Immature natural killer cell (primary cell): ENCODE measurements at places on chromosomes 1 and 21. TPM values are rescaled to one million over a fixed set of nuclear protein-coding genes. Genes with fewer than 3 reads are reported as not detected.

The LCE1E gene
- not detected for polyA plus RNA-seq

- no peak for DNase-seq
Observed at GRCh38 chr1:212586206-212587015, 22.1 kb upstream of the ATF3 start.

The SPRR3 gene
- not detected for polyA plus RNA-seq

GRCh38 chr1:153506386-153506785, 29.4 kb downstream of the S100A6 start:
- no peak for DNase-seq

DNA sequence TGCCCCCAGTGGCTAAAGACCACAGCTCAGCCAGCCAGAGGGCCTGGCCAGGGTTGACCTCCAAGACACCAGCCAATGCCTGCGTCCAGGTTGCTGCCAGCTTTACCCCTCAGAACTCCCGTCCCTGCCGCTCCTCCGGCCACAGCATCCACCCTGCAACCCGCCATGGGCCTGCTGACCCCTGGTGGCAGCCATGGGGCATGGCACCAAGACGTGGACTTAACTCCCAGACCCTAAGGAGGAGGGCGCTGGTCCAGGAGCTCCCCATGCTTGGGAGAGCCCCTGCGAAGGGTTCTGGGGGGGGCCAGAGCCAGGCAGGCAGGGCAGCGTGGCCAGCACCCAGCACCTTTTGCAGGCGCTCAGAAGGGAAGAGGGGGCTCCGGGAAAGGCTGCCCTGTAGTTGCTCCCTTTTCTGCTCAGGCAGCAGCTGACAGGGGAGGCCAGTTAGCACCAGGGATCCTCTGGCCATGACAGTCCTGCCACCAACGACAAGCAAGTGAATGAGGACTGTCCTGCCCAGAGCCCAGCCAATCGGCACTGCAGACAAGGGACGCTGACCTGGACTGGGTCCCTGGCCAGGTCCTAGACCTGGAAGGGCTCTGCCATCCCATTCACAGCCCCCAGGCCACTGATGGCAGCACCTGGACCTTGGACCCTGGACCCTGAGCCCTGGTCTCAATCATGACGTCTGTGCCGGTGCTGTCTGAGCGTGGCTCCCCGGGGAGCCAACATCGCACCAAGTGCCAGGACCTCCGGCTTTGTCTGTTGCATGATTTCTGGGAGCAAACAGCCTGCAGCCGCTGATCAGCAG, 246.2 kb downstream of the NPHP4 start:
- no peak for DNase-seq

The GJB3 gene
- not detected for polyA plus RNA-seq

The FTCD gene
- not detected for polyA plus RNA-seq

GRCh38 chr1:6602669-6603237, at the start of gene KLHL21:
TSS of gene KLHL21 (minus strand) at chr1:6602869. CDS start at chr1:6602817, 52 bp downstream.
- DNase-seq, result peak; percentile 88

The LCE1D gene
- not detected for polyA plus RNA-seq

GRCh38 chr1:234942012-234942332, 186.7 kb downstream of the TOMM20 start:
- no peak for DNase-seq

GRCh38 chr1:91948501-91949355, 473 bp upstream of the BRDT start:
- DNase-seq, result peak; percentile 80

The BARHL2 gene
- not detected for polyA plus RNA-seq

DNA sequence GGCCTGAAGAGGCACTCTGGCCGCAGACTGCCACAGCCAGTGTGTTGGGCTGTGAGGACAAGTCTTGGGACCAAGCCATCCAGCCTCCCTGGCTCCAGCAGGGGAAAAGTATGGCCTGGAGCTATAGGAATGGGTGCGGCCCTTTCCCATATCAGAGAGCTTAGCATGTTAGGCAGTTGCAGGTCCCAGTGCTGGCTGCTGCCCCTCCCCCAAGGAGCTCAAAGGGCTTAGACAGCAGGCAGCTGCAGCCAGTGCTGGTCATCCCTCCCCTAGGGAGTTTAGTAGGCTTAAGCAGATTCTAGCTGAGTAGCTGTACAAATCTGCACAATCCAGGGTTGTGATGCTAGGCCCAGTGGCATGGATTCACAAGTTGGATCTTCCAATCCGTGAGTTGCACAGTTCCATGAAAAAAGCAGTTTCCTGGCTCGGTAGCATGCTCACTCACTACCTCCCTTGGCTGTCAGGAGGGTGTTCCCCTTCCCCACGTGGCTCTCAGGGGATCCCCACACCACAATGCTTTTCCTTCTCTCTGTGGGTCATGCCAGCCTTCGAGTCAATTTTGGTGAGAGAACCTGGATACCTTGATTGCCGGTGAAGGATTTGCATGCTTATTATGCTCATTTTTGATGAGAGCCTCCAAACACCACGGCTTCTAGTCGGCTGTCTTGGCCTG, 1490.8 kb downstream of the BRINP3 start:
- no peak for DNase-seq

GRCh38 chr1:227958617-227959324, 11.0 kb upstream of the WNT9A start:
- DNase-seq, result no peak

The C1orf105 gene
- not detected for polyA plus RNA-seq

DNA sequence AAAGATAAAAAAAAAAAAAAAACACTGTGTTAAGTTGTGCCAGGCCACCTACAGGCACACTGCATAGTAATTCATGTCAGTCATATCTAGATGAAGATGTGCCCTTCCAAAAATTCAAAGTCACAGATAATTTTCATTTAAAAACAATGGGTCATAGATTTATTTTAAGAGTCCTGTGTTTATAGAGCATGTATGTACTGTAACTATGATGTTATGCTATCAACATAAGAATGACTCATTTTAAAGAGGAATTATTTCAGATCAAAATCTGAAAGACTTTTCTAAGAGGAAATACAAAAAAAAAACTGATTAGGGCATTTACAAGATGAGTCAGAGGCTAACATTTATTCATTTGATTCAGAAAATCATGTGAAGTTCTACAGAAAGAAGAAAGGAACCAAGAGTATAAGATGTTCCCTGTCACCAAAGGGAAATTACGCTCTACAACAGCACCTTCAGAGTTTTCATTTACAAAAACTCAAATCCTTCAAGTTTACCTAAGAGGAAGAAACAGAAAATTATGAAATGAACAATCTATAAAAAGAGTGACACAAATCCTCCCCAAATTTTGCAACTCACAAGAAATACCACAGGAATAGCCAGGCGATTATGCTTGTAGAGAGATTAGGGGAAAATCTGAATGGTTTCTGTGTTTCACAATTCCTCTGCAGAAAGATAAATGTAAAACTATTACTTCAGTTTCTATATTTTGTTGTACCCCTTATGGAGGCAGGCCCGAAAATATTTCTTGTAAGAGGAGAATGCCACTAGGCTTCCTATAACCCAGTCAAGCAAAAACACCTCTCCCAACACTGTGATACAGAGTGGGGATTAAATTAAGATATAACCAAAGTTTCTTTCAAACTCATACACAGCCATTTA, 13.8 kb downstream of the TP53BP2 start:
- DNase-seq, result no peak

DNA sequence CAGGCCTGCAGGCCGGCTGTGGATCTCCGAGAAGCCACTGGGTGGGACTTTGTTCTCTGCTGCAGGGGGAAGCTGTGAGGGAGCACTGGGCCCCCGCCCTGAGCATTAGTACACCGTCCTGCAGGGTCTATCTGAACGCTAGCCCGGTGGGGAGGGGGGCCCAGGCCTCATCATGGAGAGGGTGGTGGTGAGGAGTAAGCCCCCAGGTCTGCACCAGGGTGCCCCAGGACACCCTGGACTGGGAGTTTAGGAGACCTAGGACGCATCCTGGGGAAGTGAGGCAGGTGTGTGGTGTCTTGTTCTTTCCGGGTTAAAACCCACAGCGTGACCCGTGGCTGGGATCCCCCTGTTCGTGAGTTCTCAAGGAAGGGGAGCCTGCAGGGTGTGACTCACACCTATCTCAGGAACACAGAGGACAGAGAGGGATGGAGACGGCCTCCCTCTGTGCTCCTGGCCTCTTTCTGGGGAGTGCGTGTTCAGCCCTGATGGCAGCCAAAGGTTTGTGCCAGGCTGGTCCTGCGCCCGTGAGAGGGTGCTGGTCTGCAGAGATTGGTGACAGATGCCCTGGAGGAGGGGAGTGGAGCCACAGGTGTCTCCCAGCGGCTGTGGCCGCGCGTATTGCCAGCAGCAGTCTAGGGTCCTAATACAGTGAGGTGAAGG, 44.8 kb downstream of the AGPAT3 start:
- DNase-seq, result no peak

DNA sequence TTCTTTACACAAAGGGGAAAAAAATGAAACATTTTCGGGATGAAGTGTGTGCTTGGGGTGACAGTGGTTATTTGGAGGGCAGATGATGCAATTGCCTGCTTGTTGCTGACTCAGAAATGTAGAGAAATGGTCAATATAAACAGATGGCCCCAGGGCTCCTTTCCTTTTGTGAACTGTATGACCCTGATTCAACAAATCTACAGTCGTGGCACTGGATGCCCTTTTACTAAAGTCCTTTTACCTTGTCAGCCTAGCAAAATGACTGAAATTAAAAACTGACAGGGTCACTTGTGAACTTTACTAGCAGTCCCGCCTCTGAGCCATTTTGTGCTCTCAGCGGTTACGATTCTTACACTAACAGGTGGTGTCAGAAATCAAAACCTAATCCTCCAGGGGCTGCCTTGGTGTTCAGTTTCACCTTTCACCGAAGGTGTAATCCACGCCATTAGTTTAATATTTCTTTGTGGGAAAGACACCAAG, 49.8 kb downstream of the GREM2 start:
- DNase-seq, result no peak
